ENCODE measurements at places on chromosomes 3 and 15.
A peak's percentile ranks its signal among the peaks of the same experiment; 100 is the strongest.

DNA sequence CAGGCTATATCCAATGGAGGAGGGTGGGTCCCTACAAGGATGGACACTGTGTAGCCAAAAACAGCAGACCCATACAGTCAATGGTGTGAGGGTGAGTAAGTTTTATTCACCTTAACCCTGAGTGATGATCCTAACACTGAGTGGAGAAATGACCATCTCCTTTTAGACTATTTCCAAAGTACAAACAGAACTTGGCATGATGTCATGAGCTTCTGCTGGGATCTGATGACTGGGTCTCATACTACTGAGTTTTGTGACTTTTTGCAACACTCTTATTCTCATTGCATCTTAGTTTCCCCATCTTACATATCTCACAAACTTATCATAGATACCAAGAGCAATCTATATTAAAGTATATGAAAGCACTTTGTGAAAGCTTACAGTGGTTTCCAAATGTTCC lies 330.3 kb upstream of the CFAP20DC start:
- DNase-seq: no peak

GRCh38 chr3:87247430-87247773 lies 20.3 kb downstream of the CHMP2B start:
- no peak for DNase-seq

DNA sequence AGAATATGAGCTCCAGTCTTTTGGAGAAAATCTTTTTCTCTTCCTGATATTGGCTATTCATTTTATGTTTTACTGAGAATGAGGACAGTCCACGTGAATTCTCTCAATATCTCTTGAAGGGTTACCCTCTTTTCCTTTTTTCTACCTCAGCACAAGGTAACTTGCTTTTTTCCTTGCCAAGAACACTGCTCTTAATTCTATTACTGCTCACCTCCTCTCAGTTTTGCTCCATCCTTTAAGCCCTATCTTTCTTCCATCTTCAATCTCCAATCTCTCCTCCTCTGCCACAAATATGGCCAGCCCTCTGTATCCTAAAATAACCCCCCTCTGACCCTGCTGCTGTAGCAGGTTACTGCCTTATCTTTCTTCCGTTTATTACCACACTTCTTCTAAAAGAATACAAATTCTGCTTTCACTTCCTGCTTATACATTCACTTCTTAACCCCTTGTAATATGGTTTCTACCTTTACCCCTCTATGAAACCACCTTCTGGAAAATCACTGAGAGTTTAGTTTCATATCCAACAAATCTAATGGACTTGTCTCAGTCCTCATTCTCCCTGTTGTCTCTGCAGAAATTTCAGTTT lies 89.0 kb downstream of the NFKBIZ start:
- peak; percentile 24 for DNase-seq

- DNase-seq: no peak
Observed at GRCh38 chr3:32239307-32240158, 1.1 kb downstream of the CMTM8 start.

- no peak for DNase-seq
Observed at GRCh38 chr15:44158111-44158510, 37.0 kb downstream of the FRMD5 start.

DNA sequence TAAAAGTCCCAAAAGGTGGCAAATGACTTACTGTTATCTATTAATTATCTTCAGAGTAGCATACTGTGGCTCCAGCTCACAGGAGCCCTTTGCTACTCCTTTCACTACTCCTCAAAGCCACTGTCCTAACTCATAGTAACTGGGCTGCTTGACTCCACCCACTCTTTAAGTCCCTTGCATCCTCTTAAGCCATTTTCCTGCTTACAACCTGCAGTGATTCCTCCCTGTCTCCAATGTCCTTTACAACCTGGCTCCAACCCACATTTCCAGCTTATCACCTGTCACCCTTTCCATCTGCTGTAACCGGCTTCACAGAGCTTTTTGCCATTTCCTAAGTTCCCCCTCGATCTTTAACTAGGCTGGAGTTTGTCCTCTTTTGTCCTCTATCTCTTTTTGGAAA lies 388.1 kb downstream of the FGF12 start:
- no peak for DNase-seq

DNA sequence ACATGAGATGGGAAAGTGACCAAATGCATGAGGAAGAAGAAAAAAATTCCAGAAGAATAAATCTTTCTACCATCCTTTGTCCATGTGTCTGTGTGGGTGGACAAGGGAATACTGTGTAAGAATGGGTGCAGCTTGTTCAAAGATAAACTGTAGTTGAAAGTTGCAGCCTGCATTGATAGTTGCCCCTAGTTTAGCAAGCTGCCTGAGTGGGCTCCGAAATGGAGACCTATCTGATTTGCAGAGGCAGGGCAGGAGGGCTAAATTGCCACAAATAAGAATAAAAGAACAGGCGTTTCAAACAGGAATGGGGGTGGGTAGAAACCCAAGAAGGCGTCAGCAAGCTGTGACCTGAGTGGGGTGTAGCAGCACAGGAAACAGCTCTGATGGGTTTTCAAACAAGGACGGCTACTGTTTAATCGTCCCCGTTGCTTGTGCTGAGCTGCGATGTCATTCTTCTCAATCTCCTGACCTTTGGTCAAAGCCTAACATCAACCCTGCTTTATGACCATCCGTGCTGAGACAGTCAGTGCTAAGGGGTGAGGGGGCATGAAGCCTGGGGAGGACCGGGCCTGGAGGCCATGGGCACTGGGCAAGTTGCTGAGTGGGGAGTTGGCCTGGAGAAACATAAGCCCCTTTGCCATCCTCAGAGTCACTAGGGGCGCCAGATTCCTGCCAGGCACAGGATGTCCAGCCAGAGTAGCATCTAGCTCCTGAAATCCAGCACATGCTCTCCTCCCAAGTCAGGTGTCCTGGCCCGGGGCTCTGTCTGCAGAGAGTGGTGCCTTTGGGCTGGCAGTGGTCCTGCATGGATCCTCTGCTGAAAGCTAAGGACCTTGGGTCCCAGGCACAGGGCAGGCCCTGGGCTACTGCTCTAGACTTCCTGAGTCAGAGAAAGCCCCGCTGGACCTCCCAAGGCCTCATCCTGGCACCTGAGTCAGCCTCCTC lies 19.2 kb upstream of the C15orf39 start:
- no peak for DNase-seq

DNA sequence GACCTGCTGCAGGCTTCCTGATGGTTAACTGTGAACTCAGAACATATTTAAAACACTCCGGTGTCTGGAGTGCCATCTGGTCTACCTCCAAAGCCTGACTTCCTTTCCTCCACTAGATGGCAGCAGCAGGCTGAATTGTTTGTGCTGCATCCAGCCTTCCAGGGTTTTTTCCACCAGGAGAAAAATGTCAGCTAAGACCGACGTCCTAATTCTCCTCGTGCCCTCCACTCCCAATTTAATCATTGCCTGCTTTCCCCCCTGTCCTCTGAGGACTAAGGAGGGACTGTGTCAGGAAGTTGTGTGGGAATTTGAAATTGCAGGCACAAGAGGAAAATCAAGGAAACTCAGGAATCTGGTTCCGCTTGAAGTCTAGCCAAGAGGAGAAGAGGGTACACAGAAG lies 165.2 kb upstream of the UMPS start:
- DNase-seq: peak; percentile 62

DNA sequence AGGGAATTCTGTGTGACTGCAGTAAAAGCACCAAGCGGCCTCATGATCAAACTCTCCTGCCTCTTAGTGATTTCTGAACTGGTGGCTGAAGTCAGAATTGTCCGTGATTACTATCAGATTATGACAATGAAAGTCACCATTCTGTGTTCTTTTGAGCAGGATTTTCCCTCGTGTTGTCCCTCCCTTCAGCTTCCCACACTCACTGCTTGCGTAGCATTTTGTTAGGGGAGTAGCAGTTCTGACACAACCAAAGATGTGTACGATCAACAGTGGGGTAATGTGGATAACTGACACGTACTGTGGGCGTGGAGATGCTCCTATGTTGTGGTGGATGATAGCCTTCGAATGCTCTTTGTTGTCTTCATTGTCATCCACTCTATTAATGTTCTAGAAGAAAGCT lies 67.8 kb upstream of the ICE2 start:
- peak; percentile 74 for DNase-seq

DNA sequence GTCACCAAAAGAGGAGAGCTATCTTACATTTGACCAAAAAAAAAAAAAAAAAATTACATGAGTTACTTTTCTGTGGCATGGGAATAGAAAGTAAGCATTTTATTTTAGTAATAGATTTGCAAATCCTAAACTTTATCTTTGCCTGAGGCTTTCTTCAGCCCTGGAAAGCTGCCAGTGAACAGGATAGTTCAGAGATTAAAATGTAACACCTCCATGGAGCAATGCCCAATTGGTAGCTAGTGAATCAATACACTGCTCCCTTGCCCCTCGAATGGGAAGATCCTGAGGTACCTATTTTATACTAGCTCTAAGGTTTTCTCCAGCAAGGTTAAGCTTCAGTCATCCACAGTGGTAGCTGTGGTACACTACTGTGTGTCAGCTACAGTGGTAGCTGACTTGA lies 867.1 kb downstream of the NAALADL2 start:
- no peak for DNase-seq

DNA sequence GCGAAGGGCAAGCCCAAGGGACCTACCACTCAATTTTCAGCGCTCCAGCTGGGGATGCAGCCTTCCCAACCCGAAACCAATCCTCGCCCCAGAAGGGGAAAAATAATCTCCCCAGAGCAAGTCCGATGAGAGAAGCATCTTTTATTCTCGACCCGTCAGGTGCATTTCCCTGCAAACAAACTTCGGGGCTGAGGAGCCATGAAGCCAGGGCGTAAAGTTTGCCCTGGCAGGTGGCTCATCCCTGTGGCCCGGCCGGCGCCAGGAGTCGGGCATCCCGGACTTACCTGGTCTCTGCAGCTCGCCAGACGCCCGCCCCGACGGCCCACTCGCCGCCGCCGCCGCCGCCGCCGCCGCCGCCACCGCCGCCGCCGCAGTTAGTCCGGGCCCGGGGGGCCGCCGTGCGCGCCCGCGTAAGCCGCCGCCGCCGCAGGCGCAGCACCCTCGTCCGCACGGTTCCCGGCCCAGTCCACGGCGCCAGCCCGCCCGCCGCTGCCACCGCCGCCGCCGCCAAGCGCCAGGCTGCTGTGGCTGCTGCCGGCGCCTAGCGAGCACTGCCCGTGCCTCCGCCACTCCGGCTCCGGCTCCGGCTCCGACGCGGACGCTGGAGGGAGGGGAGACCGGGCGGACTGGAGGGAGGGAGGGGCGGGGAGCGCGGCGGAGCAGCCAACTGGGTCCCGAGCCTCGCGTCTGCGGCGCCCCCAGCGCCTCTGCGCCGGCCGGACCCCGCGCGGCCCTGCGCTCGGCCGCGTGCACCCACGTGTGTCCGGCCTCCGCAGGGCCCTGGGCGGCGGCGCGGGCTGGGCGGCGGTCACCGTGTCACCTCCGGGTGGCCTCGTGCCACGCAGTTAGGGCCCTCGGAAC lies at the start of gene CNTN3:
Gene CNTN3 (minus strand): TSS at position 553 of the 861 bp plus-strand sequence. CDS start 93,547 bp downstream, outside the sequence.
- no peak for DNase-seq

DNA sequence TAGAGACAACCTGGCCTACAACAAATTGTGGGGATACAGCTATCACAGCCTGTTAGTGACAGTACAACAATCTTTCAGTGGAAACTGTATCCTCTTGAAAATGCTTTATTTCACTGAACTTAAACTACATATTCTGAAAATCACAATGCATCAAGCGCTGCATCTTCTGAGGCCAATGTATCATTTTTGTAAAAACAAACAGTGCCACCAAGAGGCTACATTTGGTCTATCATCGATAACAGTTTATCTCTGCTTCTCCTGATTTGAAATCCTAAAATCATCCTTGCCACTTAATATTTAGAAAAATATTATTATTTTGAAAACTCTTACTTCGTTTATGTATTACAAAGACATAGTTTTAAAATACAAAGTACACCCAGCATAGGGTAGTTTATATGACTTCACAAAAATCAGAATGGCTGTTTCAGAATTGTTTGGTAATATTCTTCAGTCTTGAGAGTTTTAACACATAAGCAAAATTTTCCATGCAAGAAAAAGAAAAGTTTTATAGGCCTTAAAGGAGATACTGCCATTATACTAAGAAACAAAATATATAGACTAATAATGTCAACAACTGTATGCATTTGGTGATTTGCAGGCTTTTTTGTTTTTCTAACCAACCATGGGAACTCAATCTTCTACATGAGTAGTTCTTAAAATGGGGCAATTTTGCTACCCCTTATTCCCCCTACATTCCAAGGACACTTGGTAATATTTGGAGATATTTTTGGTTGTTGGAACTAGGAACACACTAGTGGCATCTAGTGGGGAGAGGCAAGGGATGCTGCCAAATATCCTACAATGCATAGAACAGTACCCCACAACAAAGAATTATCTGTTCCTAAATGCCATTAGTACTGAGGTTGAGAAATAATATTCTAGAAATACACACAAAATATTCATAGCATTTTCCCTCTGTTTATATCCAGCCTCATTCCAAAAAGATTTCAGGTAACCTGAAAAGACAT lies 42.3 kb downstream of the WDR72 start:
- DNase-seq: no peak

GRCh38 chr3:153744889-153745288 lies 376.3 kb upstream of the ARHGEF26 start:
- DNase-seq: no peak

DNA sequence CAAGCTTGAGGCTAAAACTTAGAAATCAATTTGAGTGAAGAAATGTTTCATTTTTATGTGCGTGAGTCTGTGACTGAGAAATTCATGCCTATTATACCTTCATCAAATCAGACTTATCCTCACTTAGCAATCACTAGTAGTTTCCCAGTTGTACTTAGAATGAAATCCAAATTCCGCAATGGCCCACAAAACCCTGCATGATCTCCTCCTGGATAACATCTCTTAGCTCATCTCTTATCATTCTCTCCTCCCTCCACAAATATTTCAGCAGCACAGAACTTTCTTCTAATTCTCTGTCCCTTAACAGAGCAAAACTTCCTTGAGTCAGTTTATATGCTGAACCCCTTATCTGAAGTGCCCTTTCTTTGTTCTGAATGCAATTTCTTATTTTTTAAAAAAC lies 198.8 kb upstream of the TGFBR2 start:
- DNase-seq: no peak

GRCh38 chr3:184872200-184872599 lies 60.2 kb downstream of the VPS8 start:
- no peak for DNase-seq

GRCh38 chr3:38454884-38455638 lies 1.4 kb downstream of the ACVR2B start:
- peak; percentile 39 for DNase-seq

DNA sequence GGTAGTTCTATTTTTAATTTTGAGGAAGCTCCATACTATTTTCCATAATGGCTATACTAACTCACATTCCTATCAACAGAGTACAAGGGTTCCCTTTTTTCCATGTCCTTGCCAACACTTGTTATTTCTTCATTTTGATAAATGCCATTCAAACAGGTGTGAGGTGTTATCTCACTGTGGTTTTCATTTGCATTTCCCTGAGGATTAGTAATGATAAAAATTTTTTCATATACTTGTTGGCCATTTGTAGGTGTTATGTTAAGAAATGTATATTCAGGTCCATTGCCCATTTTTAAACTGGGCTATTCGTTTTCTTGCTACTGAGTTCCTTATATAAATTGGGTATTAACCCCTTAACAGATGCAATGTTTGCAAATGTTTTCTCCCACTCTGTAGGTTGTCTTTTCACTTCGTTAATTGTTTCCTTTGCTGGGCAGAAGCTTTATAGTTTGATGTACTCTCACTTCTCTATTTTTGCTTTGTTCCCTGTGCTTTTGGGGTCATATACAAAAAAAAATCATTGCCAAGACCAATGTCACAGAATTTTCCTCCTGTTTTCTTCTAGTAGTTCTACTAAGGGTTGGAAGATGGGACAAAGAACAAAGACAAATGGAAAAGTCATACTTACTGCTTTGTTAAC lies 11.0 kb upstream of the VPS39 start:
- DNase-seq: no peak

- no peak for DNase-seq
Observed at GRCh38 chr3:13839253-13839652, 40.6 kb downstream of the WNT7A start.
